ENCODE measurements at places on chromosomes 2 and 18.

GRCh38 chr2:53067056-53067455 is 700.5 kb upstream of the CHAC2 start:
- DNase-seq = no peak

DNA sequence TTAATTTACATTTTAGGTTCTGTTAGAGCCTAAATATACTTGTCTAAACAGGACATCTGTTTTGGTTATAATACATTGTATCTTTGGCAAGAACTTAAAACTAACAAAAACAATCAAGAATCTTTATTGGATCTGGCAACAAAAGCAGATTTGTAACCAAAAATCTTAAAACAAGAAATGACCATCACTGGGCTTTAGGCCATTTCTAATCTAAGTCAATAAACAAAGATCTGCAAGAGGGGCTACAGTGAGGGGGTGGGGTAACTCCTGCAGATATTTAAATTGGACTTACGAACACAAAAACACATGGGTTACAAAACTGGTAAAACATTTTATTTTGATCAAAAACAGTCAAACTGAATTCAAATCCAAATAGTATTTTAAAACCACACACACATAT is 77.3 kb downstream of the SRBD1 start:
- DNase-seq = no peak

- no peak for DNase-seq
Observed at GRCh38 chr2:24914713-24915112, 5.3 kb downstream of the ADCY3 start.

DNA sequence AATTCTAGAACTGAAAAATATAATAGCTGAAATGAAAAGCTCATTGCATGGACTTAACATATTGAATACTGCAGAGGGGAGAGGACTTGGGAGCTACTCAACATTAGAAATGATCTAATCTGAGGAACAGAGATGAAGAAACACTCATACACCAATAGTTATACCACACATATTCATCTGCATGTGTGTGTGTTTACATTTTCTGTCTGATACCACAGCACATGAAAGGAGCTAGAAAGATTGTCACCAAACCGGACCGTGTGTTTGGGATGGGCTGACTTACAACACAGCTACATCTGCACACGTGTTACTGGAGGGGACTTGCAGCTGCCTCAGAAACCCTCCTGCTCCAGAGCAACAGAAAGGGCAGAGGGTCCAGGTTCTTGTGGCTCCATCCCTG is 47.8 kb downstream of the PXDN start:
- no peak for DNase-seq

DNA sequence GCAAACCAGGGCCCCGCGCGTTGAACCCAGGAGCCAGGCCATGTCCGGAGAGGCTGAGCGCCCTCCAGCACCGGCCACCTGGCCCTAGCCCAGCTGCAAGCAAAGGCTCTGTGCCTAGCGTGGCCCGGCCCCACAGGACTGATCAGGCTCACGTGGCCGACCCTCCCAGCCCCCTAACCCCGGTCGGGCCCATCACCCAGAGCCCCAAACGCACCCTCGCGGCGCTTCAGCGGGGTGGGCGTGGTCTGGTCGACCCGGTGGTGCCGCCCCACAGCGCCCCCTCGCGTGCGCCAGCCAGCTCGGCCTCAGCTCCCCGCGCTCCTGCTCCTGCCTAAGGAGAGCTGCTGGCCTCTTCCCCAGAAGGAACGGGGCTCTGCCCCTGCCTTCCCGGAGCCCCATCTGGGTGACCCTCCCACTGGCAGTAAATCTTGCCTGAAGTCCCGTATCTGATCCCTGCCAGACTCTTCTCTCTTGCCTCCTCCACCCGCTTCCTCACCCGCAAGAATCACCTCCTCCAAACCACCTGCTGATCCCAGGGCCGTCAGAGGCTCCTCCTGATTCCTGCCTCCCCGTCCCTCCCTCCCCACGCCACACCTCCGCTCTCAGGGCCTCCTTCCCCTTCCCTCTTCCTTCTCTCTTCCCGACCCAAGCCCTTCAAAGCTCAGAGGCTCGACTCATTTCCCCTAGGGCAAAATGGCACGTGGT is 12.3 kb upstream of the TEX51 start:
- DNase-seq = no peak

- no peak for DNase-seq
Observed at GRCh38 chr2:125167152-125167551, 1142.1 kb downstream of the CNTNAP5 start.

DNA sequence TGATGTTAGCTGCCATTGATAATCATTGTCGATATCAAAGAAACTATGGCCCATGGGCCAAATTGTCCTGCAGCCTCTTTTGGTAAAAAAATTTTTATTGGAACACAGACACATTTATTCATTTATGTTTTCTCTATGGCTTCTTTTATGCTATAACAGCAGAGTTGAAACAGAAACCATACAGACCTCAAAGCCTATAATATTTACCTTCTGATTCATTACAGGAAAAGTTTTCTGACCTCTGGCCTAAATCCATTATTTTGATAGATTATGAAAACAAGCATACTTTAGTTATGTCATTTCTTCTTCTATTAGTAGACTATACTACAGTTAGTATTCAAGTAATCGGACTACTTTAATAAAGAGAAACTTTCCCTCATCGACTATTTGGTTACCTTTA is 349.7 kb upstream of the GALNT5 start:
- DNase-seq = no peak

GRCh38 chr18:34647251-34647650 is 62.8 kb upstream of the DTNA start:
- DNase-seq = no peak

DNA sequence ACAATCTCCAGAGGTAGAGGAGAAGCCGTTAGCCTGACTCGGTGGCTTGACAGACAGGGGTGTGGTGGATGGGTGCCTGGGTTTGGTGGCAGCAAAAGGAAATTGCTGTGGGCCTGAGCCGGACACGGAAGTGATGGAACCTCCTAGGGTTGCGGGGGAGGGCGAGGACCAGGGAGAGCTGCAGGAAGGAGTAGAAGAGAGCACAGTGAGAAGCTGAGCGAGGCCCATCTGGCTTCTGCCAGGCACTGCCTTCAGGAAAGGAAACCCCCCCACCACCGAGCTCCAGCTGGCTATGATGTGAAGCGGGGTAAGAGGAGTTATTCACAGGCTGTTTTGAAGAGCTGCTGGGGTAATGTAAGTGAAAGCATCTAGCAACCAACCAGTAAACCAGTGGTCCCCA is 134.6 kb downstream of the TSN start:
- no peak for DNase-seq

GRCh38 chr2:102111823-102112222 is 30.7 kb upstream of the IL1R1 start:
- no peak for DNase-seq

DNA sequence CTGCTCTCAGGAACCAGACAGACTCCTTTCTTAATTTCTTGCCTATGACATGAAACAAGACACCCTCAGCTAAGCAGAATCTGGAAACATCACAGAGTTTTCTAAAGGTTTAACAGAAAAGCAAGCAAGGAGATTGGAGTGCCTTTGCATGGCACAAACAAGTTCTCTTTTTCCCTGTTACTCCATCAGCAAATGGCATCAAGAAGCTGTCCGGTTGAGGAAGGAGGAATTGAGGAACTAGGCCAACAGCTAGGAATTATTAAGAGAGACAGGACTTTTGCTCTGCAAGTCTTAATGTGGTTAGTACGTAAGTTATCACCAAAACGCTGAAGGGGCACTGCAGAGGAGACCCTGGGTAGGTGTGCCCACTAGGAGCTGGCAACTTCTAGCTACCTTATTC is 53.2 kb downstream of the NEB start:
- DNase-seq = no peak

- no peak for DNase-seq
Observed at GRCh38 chr18:49546719-49547273, 15.1 kb upstream of the LIPG start.

DNA sequence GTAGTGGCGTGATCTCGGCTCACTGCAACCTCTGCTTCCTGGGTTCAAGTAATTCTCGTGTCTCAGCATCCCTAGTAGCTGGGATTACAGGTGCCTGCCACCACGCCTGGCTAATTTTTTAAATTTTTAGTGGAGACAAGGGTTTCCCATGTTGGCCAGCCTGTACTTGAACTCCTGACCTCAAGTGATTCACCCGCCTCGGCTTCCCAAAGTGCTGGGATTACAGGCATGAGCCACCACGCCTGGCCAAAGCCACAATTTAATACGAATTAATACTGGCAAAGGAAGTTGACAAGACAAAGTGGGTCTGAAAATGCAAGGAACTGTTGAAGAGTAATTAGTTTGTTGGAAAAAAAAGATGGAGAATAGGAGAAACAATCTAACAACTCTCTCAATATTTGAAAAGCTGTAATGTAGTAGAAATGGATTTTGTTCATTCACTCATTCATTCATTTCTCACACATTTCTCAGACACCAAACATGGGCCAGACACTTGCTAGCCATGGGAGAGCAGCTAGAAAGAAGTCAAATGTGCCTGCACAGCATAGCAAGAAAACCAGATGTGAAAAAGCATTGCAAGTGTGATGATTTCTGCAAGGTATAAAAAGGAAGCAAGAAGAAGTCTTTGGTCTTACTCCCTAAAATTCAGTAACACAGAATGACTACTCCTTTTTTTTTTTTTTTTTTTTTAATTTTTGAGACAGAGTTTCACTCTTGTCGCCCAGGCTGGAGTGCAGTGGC is 39.4 kb upstream of the ATL2 start:
- no peak for DNase-seq

- DNase-seq = no peak
Observed at GRCh38 chr2:47720559-47720958, 62.4 kb upstream of the MSH6 start.

GRCh38 chr18:64618390-64618789 is 469.5 kb upstream of the LINC00305 start:
- no peak for DNase-seq

DNA sequence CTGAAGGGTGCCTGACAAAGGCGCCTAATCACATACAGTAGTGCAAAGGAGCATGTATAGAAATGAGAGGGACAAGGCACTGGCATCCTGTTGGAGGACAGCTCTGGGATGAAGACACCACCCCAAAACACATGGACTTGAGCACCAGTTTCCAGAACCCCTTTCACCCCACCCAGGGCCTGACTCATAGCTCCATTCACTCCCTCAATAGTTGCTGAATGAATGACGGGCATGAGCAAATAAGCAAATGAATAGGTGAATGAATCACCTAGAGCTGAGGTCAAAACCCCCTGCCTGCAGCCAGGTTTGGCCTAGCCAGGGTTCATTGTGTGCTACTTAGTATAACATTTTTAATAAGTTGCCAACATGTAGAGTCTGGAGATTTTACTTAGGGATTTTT is 66.3 kb downstream of the NRP2 start:
- DNase-seq = no peak

- DNase-seq = no peak
Observed at GRCh38 chr2:221170548-221170947, 401.6 kb downstream of the EPHA4 start.

DNA sequence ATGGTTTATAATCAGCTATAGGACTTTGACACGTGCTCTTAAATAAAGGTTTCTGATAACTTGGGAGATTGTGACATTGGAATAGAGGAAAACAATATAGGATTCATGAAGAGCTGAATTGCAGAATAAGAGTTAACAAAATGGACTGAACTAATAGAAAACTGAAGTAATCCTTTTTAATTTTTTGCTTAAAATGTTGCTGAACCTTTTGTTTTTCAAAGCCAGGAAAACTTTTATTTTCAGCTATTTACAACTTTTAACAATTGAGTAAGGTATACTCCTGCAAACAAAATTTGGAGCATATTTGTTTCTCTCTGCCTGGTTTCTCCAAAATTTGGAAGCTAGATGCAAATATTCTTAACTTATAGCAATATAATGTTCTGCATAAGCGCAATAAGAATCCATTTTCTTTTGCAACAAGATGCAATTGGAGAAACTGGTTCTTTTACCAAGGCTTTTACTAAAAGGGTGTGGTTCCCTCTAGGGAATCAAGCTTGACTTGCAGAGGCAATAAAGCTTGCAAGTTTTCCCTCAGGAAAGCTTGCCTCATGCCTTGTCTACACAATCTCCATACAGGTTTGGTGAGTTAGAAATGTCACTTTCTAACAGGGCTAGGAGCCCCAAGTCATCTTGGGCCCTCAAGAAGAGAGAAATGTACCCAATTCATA is 10.3 kb upstream of the PDK1 start:
- DNase-seq = no peak

- DNase-seq = no peak
Observed at GRCh38 chr2:96799623-96799935, 16.5 kb upstream of the CNNM3 start.

- DNase-seq = no peak
Observed at GRCh38 chr2:8247905-8248622, 433.8 kb upstream of the ID2 start.

DNA sequence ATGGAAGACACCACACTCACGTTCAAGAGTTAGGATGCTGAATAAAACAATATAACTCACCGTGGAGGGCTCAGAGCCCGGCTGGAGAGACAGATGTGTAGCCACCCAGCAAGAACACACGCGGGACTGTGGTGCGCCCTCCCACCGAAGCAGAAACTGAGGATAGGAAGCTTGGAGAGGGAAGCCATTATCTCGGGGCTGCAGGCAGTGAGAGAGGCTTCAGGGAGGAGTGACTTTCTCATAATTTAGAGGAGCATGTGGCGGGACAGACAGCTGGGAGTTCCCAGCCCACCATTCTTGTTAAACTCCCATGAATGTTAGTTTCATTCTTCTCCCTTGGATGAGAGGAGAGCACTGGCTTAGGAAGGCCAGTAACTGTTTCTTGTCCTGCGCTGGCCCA is 96.4 kb downstream of the MAPRE2 start:
- DNase-seq = no peak

- no peak for DNase-seq
Observed at GRCh38 chr2:118942031-118942430, at the start of gene MARCO. TSS of gene MARCO (plus strand) at chr2:118942194. CDS start at chr2:118942301, 107 bp downstream.

DNA sequence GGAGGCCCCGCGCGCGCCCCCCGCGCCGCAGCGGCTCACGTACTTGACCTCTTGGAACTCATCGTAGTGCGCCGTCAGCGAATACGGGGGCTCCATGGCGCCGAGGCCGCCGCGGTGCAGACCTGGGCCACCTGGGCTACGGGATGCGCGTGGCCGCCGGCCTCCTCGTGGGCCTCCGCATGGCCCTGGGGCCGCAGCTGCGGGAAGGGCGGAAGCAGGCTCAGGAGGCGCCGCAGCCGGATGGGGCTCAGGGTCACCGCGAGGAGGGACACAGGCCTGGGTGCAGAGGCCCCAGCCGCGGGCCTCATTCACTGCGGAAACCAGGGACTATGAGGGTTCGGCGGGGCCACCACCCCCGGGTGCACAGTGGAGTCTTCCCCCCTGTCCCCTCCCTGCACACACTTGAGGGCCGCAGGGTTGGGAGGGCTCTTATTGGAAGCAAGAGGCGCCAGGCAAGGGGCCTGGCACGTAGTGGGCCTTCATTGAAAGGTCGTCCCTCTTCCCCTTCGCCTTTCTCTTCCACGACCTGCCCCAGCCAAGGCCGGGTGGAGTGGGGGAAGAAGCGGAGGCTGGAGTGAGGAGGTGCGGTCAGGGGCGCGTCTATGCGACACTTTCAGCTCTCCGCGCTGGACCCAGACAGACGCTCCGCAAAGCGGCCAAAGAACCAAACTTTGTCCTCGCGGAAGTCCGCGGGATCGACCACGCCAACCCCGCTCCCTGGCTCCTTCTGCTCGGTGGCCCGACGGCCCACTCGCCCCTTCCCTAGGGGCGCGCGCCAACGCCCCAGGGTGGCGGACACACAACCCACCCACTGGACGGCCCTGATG is 863 bp downstream of the ECEL1 start:
- no peak for DNase-seq

Measured in stimulated activated CD4-positive, alpha-beta T cell treated with anti-CD3 and anti-CD28 coated beads, Interleukin-1b, Interleukin-23, amount 100 ng/mL, for 24 hours (primary cell).